ENCODE measurements at places on chromosomes 4 and X.

GRCh38 chr4:6182376-6183280, 17.7 kb downstream of the JAKMIP1 start:
- no peak for DNase-seq

GRCh38 chr4:146458594-146458993, 63.1 kb downstream of the SLC10A7 start:
- DNase-seq = no peak

- no peak for DNase-seq
Measured at GRCh38 chrX:69154051-69154450, 11.2 kb downstream of the PJA1 start.

DNA sequence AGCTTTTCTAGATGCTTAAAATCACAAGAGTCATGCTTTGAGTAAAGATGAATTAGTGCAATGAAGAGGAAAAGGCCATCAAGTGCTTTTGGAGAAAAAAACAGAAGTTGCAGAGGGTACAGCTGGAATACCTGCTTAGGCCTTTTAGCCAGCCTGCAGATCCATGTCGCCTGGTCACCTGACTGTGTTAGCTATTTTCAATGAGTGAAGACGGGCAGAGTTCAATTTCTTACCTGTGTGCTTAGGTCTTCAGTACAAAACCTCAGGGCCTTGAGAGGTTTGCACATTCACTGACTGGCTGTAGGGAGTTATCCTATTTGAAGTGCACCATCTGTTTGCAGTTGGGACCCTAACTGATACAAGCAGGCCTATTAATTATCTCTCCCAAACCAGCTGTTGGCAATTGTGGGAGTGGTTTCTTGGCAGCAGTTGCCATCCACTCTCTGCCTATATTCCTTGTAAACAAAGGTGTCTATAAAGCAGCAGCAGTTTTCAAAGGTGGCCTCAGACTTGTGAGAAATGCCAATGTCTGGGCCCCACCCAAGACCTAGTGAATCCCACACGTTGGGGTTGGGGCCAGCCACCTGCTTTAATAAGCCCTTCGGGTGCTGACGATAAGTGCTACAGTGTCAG, 16.3 kb upstream of the FAT1 start:
- DNase-seq = no peak

- DNase-seq = no peak
Measured at GRCh38 chr4:149889991-149890390, 74.3 kb upstream of the IQCM start.

DNA sequence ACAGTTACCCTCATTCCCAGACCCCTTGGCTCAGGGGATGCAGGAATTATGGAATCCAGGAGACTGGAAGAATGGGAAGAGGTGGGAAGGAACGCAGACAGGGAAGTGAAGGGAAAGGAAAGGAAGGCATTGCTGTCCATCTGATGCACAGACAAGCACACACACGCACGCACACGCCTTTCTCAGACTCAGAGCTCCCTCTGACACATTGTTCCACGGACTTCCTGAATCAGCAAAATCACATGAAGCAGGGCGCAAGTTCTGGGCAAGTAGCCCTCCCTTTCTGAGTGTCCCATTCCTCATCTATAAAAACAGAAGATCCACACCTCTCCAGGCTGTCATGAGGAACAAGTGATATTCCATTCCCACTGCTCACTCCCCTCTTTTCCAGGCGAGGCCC, 13.2 kb downstream of the IQSEC2 start:
- no peak for DNase-seq

DNA sequence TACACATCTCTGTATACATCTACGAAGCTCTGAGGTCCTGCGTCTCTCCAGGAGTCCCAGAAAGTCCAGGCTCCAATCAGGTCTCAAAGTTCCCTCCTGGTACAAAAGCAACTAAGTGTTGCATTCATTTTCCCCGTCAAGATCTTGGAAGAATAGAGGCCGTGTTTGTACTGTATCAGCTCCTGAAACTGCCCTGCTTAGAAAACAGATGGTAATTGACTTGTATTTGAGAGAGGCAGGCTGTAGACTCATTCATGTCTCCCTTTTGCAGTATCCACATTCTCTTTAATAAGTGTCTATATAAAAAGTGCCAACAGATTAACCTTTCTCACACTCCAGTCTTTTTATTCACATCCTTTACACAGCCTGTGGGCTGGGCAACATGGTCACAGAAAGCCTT, 91.7 kb downstream of the HPGD start:
- no peak for DNase-seq

DNA sequence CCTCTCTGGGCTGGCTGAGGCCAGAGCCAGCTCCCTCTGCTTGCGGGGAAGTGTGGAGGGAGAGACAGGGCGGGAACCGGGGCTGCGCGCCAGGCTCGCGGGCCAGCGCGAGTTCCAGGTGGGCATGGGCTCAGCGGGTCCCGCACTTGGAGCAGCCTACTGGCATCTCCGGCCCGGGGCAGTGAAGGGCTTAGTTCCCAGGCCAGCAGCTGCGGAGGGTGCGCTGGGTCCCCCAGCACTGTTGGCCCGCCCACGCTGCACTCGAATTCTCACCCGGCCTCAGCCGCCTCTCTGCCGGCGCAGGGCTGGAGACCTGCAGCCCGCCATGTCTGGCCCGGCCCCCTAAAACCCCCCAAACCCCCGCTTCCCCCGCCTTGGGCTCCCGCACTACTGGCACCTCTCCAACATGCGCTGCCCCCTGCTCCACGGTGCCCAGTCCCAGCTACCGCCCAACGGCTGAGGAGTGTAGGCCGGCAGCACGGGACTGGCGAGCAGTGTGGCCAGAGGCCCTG, 33.8 kb upstream of the FAT4 start:
- no peak for DNase-seq

DNA sequence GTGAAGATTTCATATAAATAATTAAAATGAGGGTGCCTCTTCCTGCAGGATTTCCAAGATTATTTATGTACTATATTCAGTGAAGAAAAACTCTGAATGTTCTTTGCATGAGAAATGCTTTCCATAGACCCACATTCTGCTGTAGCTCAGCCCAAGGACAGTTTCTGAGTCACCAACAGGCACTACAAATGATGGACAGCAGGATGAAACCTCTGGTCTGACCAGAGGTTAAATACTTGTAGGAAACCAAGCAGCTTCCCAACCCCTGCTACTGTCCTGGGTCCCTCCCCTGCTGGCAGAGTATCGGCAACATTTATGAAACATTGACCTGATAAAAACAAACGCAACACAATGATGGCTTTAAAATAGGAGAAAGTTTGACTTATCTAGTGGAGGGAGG, 73.1 kb downstream of the CXXC4 start:
- DNase-seq = no peak

DNA sequence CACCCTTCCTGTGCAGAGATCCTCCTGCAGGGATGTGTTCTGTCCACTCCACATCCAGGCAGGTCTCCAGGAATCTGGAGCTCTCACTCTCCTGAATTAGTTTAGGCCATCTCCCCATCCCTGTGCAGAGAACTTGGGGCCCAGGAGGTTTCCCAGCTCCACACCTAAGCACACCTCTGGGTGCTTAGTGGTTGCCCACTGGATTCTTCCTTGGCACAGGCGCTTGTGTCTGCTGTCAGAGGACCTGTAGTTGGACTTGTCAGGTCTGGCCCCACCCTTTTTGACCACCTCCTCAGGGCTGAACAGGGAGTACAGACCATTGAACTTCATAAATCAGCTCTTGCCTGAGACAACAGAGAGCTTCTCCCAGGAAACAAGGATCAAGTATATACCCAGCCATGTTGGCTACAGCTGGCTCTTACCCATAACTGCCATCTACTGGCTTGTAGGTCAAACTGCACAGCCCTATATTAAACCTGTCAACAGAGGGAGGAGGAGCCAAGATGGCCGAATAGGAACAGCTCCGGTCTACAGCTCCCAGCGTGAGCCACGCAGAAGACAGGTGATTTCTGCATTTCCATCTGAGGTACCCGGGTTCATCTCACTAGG, 275.5 kb downstream of the PPARGC1A start:
- no peak for DNase-seq

- no peak for DNase-seq
Measured at GRCh38 chr4:173272996-173273395, 61.2 kb downstream of the HMGB2 start.

Data from tibial nerve (tissue), 4 donors.